ENCODE measurements at places on chromosomes 2 and 18.

- DNase-seq = no peak
These were observed 18.2 kb upstream of the BOK start for GRCh38 chr2:241540401-241540770.

- no peak for DNase-seq
These were observed 54.6 kb downstream of the CYP27C1 start for GRCh38 chr2:127165539-127165935.

DNA sequence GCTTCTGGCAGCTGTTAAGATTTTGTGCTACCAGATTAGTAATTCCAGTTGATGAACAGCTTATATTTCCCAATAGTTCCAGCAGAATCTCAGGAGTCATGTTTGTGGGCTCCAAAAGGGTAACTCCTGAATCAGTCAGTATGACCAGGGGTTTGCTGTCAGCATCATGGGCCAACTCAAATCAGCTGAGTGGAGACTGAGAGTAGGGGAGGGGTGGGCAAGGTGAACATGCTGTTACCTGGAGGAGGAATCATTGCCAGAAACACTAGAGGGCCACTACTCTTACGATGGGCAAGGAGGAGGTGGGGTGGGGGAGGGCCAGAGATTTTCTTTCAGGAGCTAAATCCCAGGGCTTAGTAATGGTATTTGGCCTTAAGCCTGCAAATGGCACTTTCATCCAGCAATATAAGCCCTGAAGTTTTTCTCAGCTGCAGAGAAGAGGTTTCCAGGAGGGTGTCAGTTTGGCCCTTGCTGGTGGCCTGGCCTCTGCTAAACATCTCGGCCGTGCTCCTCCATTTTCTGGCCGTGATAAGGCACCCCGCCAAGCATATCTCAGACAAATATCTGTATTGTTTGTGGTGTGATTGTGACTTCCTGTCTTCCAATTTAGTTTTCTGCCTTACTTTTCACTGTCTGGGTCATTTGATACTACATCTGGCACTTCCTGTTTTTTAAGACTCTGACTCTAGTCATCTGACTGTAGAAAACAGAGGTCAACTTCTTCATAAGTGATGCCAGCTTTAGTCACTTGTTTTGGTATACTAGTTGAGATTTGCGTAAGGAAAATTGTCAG lies 120.5 kb upstream of the CXCR4 start:
- DNase-seq = no peak

GRCh38 chr2:99701503-99701902 lies 211.7 kb upstream of the REV1 start:
- DNase-seq = no peak

DNA sequence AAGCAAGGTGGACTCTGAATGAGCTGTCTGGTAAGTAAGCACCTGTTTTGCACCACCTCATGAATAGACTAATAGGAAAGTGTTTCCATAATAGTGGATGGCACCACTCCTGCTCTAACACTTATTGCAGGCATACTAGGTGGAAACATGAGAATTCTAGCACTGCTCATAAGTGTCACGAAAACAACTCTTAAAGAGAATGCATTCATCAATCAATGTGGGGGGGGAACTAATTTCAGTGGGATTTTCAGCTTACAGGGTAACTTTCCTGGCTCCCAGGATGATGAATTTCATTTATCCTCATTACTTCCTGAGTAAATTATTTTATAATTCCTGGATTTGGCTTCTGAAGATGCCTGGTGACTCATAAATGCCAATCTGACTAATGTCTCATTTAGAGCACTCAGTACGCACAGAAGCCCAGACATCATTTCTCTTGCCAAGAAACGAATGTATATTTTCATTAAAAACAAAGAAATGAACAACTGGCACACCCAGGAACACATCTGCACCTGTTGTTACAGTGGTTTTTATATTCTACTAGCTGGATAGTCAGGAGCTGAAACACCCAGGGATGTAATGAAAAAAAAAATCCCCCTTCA lies 129.6 kb downstream of the PID1 start:
- DNase-seq = no peak

GRCh38 chr2:22037274-22037673 lies 913.5 kb downstream of the TDRD15 start:
- DNase-seq = no peak

GRCh38 chr2:46258937-46259776 lies 38.0 kb upstream of the EPAS1 start:
- no peak for DNase-seq

DNA sequence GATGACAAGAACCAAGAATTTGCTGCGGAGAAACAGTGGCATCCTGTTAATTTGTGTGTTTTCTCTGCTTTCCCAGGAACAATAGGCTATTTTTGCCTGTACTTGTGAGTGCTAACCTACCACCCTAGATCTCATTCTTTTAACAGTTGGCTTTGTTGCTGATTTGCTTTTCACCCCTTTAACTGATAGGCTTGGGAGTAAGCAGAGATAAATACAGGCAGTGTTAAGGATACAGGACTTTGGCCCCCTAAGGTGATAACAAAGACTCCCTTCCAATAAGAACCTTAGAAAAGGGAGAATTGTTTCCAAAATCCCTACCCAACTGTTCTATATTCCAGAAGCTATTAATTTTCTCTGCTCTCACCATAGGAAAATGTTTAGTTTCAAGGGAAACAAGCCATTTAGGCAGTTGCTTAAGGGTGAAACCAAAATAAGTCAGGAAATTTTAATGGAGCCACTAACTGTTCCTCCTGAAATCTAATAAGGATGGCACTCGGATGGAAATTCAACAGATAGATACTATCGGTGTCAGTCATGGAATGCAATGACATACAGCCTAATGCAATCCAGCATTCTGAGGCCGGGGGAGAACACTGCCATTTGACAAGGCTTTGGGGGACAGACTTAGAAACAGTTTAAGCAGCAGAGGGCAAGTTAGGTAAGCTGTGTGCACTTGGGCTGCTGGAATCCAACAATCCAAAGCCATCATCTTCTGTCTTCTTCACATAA lies 238.8 kb downstream of the RNF152 start:
- no peak for DNase-seq

- peak; percentile 19 for DNase-seq
These were observed 67.1 kb downstream of the SUMO1 start for GRCh38 chr2:202171241-202171825.

DNA sequence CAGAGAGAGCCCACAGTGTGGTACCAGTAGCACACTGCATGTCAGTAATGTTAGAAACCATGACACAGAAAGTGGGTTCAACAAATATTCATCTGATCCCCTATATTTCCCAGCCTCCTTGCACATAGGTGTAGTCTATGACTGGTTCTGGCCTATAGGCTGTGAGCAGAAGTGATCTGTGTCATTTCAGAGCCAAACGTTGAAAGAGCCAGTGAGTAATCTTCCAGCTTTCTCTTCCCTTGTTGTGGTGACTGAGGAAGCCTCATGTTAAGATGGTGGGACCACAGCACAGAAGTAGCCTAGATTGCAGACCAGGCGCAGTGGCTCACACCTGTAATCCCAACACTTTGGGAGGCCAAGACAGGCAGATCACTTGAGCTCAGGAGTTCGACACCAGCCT lies 4.1 kb downstream of the TMEM237 start:
- DNase-seq = no peak

GRCh38 chr2:43268066-43268953 lies 41.9 kb upstream of the ZFP36L2 start:
- no peak for DNase-seq

- DNase-seq = no peak
These were observed 196.8 kb downstream of the EXOC6B start for GRCh38 chr2:72629062-72629461.

- peak; percentile 36 for DNase-seq
These were observed 46.6 kb upstream of the ZBTB7C start for GRCh38 chr18:48455555-48456478.

- DNase-seq = no peak
These were observed 997.0 kb upstream of the ACVR2A start for GRCh38 chr2:146847846-146848245.

GRCh38 chr2:71833855-71834560 lies 313.7 kb downstream of the CYP26B1 start:
- no peak for DNase-seq

- DNase-seq = no peak
These were observed 57.8 kb downstream of the RBKS start for GRCh38 chr2:27832396-27832795.

- no peak for DNase-seq
These were observed 117.8 kb upstream of the TWIST2 start for GRCh38 chr2:238730001-238730669.

DNA sequence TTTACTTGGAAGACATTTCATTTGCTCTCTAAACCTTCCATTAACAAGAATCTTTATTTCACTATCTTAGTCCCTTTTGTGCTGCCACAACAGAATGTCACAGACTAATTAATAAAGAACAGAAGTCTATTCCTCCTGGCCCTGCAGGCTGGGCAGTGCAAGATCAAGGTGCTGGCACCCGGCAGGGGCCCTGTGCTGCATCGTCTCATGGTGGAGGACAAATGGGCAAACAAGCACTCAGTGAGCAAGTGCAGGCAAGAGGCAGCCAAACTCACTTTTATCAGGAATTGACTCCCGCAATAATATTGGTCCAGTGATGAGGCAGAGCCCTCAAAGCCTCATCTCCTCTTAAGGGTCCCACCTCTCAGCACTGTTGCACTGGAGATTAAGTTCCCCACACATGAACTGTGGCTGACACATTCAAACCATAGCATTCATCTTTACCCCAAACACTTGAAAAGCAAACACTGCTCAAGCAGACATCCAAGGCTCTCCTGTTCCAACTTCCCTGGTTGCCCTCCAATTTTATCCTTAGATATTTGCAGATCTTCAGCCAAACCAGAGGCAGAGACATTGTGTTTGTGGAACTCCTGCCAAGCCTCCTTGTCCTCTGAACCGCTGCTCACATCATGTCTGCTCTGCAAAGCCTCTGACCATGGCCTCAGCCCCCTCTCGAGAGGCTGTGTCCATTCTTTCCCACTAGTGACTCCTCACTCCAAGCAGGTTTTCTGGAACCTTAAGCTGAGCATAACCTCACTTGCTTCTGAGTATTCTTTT lies 404.4 kb upstream of the SOX11 start:
- DNase-seq = no peak

DNA sequence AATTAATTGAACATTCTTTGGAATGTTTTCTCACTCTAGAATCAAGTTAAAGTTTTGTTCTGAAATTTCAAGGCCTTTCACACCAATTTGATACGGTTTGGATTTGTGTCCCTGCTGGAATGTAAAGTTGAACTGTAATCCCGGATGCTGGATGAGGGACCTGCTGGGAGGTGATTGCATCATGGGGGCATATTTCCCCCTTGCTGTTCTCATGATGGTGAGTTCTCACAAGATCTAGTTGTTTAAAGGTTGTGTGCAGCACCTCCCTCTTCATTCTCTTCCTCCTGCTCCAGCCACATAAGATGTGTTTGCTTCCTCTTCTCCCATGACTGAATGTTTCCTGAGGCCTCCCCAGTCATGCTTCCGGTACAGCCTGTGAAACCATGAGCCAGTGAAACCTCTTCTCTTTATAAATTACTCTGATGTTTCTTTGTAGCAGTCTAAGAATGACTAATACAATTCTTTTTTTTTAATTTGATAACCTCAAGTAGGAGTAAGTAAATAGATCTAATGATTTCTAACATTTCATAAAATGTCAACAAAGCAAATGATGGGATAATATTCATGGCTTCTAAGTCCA lies 144.2 kb upstream of the CDH7 start:
- DNase-seq = no peak

GRCh38 chr2:238875101-238875470 lies 27.2 kb downstream of the TWIST2 start:
- DNase-seq = no peak

GRCh38 chr2:140586379-140586778 lies 1544.4 kb downstream of the LRP1B start:
- DNase-seq = no peak

- no peak for DNase-seq
These were observed 14.7 kb downstream of the NCL start for GRCh38 chr2:231449503-231450054.

- no peak for DNase-seq
These were observed 47.7 kb downstream of the RAPGEF4 start for GRCh38 chr2:172783165-172783898.

DNA sequence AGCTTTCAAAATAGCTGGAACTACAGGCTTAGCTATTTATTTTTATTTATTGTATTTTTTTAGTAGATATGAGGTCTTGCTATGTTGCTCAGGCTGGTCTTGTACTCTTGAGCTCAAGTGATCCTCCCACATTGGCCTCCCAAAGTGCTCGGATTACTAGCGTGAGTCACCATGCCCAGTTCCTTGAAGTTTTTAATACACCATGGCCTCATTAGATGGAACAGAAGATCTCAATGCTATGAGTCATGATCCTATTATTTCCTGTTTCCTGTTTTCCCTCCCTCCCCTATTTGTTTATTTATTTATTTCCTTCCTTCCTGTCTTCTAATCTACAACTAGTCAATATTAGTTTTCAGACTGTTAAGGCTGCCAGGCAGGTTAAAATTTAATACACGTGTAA lies 309.0 kb downstream of the CMPK2 start:
- no peak for DNase-seq

- no peak for DNase-seq
These were observed 24.4 kb downstream of the KCTD1 start for GRCh38 chr18:26524002-26524401.

- DNase-seq = no peak
These were observed 1.1 kb upstream of the IMP4 start for GRCh38 chr2:130341562-130342019.

- DNase-seq = peak; percentile 80
These were observed 17.2 kb upstream of the RPL31 start for GRCh38 chr2:100984892-100985307.

DNA sequence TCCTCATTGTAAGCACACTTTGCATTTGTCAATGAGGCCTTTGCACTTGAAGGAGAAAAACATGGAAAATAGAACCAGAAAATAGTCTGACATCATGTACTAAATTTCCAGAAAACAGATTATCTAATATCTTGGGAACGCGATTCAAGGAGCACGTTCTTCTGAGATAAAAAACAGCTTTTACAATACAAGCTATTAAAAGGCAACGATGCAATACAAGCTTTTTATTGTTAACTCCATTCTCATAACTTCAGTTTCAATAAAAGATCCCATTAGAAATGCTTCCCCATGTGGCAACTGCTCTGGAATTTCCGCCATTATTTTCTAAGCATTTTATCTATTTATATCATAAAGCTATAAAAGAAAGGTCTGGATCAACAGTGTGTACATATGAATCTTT lies 40.3 kb downstream of the NRXN1 start:
- no peak for DNase-seq
